CD8-positive, alpha-beta T cell (primary cell): ENCODE measurements at places on chromosomes 6 and 20. TPM values are rescaled to one million over a fixed set of nuclear protein-coding genes. Genes with fewer than 3 reads are reported as not detected.
A peak's percentile ranks its signal among the peaks of the same experiment; 100 is the strongest.

- no peak for DNase-seq
These were observed 46.9 kb downstream of the GFRA4 start for GRCh38 chr20:3616250-3616649.

IL22RA2 gene
- total RNA-seq, result not detected

LY6G6D gene
- total RNA-seq, result not detected

GRCh38 chr6:52399511-52400312 is 20.4 kb upstream of the EFHC1 start:
- peak; percentile 66 for DNase-seq

GRCh38 chr6:11878029-11878428 is 99.4 kb upstream of the ADTRP start:
- DNase-seq, result no peak

DNA sequence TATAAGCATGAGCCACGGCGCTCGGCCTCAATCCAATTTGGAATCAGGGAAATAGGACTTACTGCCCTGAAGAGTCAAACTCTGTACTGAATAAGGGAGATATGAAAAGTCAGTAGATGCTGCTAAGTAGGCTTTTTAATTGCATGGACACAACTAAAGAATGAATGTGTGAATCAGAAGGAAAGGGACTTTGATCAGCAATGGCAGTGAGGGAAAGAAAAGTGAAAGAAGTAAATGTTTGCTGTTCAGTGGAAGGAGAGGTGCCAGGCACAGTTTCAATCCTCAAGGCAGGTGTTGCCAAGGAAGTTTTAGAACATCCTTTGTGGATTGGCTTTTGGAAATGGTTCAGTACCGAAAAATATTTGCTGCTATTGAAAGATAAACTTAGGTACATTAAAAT is 62.2 kb upstream of the GCM1 start:
- no peak for DNase-seq

EBF4 gene
- total RNA-seq, result 5.8 TPM

ADGB gene
- not detected for total RNA-seq

- DNase-seq, result no peak
These were observed 45.6 kb downstream of the FAM50B start for GRCh38 chr6:3894590-3895311.

GRCh38 chr6:134295953-134296553 is 21.9 kb downstream of the SGK1 start:
- no peak for DNase-seq

DNA sequence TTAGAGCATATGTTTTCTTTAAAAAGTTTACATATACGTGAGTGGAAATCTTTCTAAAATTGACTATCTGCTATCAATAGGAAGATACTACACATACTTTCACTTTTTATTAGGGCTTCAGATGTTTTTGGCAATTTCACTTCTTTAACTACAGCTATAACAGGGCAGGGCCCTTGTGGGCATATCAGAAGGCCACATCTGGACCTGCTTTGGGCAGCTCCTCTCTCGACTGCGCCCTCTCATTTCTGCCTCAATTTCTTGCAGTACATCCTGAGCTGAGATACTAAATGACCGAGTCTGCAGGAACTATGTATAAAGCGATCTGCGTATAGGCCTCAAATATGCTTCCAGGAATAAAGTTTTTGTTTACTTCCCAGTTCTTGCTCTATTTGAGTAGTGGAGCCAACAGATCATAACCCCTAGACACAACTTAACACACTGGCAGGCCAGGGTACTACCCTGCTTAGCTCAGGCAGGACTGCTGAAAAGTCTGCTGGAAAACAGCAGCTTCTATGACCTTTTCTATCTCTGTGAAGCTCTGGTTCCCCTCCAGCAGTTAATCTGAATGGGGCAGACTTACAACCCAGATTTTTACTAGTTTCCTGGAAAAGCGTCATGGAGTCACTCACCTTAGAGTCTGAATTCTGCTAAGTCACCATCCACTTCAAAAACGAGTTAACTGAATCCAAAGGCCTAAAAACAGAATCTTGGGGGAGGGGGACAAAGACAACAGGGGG is 12.7 kb downstream of the GCLC start:
- DNase-seq, result no peak

DNA sequence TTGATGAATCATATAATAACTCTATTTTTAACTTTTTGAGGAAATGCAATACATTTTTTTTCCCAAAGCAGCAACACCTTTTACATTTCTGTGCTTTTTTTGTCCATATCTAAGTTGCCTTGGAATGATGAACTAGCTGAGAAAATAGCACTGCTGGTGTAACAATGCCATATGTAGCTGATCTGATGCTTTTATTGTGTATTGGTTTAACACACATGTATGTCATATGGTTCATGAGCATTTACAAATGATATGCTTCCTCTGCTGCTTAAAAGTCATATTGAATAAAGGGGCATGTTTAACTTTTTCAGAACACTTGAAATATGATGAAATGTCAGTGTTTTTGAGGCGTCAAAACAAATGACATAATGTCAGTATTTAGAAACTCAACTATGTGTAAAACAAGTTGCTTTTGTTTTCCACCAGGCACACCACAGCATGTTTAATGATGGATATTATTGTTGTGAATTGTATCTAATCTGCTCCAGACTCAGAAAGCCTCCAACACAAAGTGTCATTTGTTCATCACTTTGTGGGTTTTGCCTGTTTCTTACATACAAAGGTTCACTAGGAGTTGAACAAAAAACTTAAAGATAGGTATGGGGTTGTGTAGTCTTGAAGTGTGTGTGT is 775.8 kb upstream of the FLRT3 start:
- no peak for DNase-seq

GRCh38 chr6:18656506-18656905 is 269.4 kb downstream of the RNF144B start:
- DNase-seq, result no peak

GRCh38 chr6:142058551-142059290 is 74.0 kb upstream of the GJE1 start:
- no peak for DNase-seq

AP5S1 gene
- total RNA-seq, result 5.2 TPM

DNA sequence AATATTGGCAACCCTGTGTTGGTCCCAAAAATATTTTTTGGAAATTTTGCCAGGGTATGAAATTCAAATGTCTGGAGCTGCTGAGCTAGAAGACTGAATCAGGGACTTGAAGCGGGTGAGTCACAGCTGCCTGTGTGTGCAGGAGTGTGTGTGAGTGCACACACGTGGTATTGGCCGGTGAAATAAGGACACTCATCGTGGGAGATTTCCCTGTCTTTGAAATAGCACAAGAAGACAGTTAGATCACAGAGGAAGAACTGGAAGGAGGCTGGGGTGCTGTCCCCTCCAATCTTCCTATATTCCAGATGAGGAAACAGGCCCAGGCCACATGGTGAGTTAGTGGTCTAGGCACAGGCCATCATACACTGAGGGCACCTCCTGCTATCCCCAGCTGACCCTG is 123.8 kb upstream of the MLN start:
- DNase-seq, result no peak
